ENCODE measurements at places on chromosomes 13 and 19.

GRCh38 chr13:42364613-42365000, 92.7 kb downstream of the AKAP11 start:
- DNase-seq, result peak; percentile 4

DNA sequence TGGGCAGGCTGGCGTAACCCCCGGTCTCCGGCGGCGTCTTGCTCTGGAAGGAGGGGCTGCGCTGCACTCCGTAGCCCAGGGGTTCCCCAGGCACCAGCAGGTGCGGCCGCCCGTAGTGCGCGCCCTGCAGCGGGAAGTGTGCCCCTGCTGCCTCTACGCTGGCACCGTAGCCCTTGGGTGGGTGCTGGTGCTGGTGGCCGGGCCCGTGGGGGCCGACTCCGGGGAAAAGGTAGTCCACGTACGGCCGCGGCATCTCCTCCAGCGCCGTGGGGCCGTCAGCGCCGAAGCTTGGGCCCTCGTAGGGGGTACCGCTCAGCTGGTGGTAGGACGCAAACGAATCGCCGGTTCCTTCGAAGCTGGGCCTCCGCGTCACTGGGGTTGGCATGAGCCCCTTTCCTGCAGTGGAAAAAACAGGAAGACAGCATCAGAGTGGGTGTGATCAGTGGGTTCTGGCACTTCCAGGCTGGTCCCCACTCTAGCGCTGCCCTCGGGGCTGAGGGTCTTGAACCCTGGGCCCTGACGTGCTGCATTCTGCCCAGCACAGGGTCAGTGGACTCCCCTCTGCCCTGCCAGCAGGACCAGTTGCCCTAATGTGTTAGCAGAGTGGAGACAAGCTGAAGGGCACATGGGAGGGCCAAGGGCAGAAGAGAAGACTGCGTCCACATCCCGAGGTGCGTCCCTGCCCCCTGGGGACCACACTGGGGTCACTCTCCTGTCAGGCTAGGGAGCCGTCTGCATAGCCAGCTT, 72.3 kb downstream of the LATS2 start:
- DNase-seq, result no peak

- DNase-seq, result no peak
Observed at GRCh38 chr13:67292886-67293285, 62.8 kb upstream of the PCDH9 start.

- DNase-seq, result no peak
Observed at GRCh38 chr13:56338421-56338820, 802.3 kb upstream of the PRR20A start.

DNA sequence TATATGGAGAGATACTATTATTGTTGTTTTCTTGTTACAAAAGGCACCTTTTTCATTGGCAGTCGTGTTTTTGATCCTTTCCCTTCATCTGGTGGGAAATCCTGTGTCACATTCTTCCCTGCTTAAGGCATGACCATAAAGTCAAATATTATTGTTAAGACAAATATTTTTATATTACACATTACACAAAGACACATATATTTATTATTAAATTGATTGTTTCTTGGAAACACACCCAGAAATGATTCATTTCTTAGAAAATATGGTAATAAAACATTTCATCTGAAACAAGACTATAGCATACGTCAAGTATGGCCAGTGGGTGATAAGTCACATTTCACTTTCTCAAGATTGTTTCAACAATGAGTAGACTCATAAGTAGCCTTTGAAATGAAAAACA, 77.3 kb downstream of the KCTD12 start:
- no peak for DNase-seq

- DNase-seq, result peak; percentile 46
Observed at GRCh38 chr19:41792513-41793413, 3.6 kb upstream of the CEACAM3 start.

GRCh38 chr19:19214892-19215291, 3.1 kb downstream of the NCAN start:
- peak; percentile 82 for DNase-seq

DNA sequence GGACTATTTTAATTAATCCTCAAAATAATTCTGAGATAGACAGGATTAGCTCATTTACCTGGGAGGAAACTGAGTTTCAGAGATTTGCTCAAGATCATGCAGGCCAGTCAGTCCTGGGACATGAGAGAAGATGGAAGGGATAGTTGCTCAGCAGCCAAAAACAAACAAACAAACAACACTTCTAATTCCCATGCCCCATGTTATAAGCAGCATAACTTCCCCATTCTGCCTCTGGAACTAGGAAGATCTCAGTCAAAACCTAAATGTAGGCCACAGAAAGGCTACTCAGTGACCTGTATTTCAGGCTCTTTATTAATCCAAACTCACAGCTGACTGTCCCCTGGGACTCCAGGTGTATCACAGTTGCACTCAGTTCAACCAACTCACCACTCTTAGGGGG, 489.2 kb upstream of the NBEA start:
- DNase-seq, result no peak
